Left renal pelvis (tissue), 4 donors: ENCODE measurements at places on chromosomes 13 and 19.

- DNase-seq = no peak
Observed at GRCh38 chr13:51502153-51502651, 49.4 kb upstream of the INTS6 start.

GRCh38 chr19:8041531-8041931 lies 11.0 kb upstream of the CCL25 start:
- no peak for DNase-seq

DNA sequence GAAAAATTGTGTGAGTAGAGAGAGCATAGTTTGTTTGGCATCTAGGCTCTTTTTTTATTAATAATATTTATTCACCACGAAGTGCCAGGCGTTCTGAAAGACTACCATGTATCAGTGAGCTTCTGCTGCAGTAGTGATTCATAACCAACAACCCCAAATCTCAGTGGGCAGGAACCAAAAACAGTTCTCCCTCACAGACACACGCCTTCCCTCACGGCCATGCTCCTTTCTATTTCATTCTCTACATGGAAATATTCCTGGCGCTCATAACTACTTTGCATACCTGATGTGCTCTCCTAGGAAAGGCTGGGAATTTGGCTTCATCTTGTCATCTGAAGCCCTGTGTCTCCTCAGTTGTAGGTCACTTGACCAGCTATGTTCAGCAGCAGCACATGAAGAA lies 26.6 kb upstream of the AMER2 start:
- no peak for DNase-seq

DNA sequence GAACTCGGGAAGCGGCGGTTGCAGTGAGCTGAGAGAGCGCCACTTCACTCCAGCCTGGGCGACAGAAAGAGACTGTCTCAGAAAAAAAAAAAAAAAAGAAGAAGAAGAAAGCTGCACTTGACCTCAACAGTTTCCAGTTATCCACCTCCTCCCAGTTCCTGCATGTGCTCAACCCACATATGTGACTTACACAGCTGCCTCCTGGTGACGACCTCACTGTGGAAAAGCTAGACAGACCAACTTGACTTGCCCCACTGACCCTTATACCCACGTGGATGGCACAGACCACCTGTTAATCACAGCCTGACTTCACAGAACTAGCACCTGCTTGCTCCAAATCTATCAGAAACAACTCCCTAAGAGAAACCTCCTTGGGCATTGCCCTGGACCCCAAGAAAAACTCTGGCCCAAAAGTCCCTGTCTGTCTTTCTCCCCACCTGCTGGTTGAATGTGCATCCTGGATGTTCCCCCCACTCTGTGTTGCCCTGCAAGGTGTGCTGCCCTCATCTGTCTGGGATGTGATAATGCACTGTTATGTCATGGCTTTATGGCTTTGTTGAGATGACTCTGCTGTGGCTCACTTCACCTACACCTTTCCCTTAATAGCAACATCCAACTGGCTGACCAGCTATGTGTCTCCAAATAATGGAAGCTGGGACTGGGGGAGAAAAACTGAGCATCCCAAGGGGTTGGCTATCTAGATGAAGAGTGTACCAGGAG lies 2.8 kb downstream of the ZNF20 start:
- no peak for DNase-seq

DNA sequence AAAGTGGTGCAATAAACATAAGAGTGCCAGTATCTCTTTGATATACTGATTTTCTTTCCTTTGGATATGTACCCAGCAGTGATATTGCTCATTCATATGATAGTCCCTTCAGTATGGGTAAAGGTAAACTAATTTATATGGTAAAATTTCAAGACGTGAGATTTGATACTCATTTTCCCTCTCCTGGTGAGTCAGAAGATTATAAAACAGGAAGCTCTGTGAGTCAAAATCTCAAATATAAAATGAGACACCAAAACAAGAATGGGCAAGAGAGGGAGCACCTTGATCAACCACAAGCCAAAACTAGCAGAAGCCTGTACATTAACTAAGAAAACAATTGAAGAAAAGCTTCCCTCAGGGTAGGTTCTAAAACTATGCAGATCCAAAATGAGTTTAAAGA lies 216.3 kb downstream of the SLITRK6 start:
- no peak for DNase-seq

GRCh38 chr13:67792151-67792676 lies 562.1 kb upstream of the PCDH9 start:
- no peak for DNase-seq

DNA sequence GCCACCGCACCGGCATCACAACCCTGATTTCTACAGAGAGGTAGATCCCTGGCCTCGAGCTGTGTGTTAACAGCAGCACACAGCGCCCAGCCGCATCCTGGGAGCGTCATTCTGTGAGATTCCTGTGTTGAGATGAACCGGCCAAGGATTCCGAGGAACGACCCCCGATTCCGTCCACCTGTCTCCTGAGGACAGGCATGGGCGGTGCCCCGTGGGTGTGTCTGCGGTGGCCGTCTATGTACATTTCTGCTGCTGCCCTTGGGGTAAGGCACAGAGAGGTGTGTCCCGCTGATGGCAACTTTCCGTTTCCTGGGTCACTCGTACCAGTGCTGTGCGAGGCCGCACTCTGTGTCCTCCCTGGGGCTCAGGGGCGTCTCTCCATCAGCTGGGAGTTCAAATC lies 16.1 kb upstream of the F2RL3 start:
- no peak for DNase-seq

DNA sequence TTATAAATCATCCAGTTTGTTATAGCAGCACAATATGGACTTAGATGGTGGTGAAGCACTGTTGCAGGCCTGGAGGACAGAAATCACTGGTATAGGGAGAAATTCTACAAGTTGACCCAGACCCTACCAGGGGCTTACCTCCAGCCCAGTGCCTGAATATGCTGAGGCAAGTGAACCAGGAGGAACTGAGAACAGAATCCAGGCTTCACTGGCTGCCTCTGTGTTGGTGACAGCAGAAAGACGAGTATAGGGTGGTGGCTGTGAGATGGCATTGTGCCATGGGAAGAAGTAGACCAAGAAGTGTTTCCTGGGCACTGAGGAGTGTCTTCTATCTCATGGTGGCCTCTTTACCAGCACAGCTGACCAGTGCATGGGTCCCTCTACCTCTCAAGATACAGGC lies 15.9 kb upstream of the EID2 start:
- no peak for DNase-seq
